NCI-H510A treated with DMSO at 0.1 percent for 48 hours (cell line): ENCODE measurements at places on chromosomes 6 and 20.

- no peak for DNase-seq
Observed at GRCh38 chr20:34693414-34693813, 10.7 kb upstream of the TP53INP2 start.

- DNase-seq = no peak
Observed at GRCh38 chr6:15429141-15430110, 183.6 kb downstream of the JARID2 start.

- DNase-seq = no peak
Observed at GRCh38 chr6:111222341-111222740, 135.0 kb downstream of the SLC16A10 start.

DNA sequence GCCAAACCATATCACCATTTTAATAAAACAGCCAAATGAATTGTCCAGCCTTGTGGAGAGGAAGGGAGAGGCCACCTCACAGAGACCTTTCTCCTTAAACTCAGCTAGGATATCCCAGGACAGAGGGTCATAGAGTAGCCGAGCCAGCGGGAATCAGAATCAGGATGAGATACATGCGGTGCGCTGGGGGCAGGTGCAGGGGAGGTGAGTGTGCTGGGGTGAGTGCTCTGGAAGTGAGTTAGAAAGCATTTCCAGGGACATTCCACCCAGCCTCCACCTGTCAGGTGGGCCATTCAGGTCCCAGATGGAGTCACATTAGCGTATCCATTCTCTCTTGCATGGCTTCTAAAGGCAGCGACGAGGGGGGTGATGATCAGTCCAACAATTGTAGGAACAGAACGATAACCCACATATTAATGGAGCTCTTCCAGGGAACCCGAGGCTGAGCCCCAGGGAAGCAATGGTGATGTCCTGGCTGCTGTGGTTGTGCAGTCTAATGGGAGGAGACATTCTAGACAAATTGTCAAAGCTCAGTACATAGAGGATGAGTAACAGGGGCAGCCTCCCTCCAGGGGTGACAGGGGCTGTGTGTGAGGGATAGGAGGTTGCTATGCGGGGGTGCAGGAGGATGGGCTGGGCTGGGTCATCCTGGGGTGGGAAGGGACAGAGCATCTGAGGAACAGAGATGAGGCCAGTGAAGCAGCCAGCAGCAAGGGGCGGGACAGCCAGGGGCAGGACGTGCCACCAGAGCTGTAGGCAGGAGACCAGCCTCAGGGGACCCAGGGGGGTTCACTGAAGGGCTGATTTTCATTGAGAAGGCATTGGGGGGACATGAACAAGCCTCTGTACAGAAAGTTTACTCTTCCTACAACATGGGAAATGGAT lies 88.7 kb upstream of the FRMD1 start:
- DNase-seq = no peak
